Thyroid gland (tissue), 4 donors: ENCODE measurements at places on chromosomes 5 and 9. TPM values are rescaled to one million over a fixed set of nuclear protein-coding genes. Genes with fewer than 3 reads are reported as not detected.

ANXA2R gene
- total RNA-seq = 4.8 TPM

CCDC192 gene
- total RNA-seq = 1.3 TPM

TMEM245 gene
- total RNA-seq = 222 TPM

ZFP37 gene
- total RNA-seq = 4.6 TPM

GRCh38 chr9:8706531-8706930 lies 907.0 kb upstream of the DMAC1 start:
- no peak for DNase-seq
